ENCODE measurements at places on chromosomes 5 and 9.

- DNase-seq = no peak
These were observed 20.4 kb upstream of the IER5L start for GRCh38 chr9:129198319-129199043.

- DNase-seq = no peak
These were observed 98.2 kb downstream of the CAMSAP1 start for GRCh38 chr9:135809166-135809565.

- no peak for DNase-seq
These were observed 46.4 kb upstream of the CEP78 start for GRCh38 chr9:78189461-78189860.

GRCh38 chr5:126852091-126852571, 75.2 kb downstream of the LMNB1 start:
- DNase-seq = no peak

DNA sequence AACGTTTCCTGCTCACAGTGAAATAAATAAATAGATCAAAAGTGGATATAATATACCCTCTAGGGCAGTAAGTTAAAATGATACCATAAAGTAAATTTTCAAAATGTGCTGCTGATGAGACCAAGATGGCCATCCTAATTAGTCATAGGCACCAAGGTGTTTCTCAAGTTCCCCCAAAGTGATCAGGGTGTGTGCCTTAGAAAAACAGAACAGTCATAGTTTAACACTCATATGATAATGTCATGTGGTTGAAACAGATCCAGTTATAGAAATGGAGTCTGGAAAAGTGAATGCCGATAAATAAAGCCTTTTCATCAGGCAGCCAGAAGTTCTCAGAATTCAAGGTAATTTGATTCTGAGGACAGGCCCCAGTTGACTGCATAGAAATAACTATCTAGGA, 161.5 kb upstream of the CDKN2B start:
- DNase-seq = no peak

GRCh38 chr5:135265497-135266302, 133.3 kb downstream of the MACROH2A1 start:
- no peak for DNase-seq

DNA sequence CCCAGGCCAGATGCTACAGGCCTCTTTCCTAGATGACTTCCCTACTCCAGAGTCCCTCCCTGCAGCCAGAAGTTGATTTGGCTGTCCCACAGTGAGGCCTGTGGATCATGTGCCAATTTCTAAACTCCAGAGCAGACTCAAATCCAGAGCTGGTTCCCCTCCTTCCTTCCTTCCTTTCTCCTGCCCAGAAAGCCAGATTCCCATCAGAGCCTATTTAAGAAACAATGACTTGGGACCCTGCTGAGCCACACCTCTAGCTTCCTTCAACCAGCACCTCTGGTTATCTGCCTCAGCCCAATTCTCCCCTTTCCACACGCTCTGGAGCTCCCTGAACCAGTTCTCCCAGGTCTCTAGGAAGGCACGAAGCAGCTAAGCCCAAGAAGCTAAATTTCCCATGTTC, 7.2 kb downstream of the FAM219A start:
- DNase-seq = no peak

- no peak for DNase-seq
These were observed 263.7 kb downstream of the SEMA5A start for GRCh38 chr5:9282211-9282610.

- no peak for DNase-seq
These were observed 25.4 kb downstream of the IRF1 start for GRCh38 chr5:132465059-132465707.

GRCh38 chr5:101425339-101425859, 522.3 kb upstream of the ST8SIA4 start:
- DNase-seq = no peak

- DNase-seq = no peak
These were observed 2.7 kb downstream of the SLIT3 start for GRCh38 chr5:169298193-169298592.

DNA sequence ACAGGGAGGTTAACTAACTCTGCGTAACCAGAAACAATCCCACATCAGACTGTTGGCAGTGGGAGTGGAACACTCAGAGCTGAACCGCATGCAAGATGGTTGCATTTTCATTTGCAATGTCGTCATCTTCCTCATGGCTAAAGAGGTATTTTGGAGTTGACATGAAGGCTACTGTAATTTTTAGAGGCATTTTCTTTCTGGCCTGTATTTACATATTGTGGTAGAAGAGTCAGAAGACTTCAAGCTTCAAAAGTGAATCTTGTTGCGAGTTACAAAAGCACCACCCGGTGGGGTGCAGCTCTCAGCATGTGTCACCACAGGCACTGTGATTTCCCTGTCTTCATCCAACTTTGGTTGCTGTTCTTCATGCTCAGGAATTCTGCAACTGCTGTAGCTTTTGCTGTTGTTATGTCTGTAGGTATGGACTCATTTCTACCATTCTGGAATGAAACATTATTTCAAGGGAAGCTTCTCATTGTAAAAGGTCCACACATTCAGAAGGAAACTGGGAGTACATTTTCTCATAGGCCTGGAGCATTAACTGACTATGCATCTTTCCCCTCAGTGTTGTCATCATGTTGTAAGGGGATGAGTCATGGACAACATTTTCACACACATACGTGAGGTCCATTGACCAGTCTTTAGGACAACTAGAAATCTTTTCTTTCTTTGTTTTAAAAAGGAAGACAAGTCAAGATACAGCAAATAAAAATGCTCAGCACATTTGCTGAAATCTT, 35.4 kb upstream of the GDNF start:
- DNase-seq = no peak

GRCh38 chr5:57175551-57176309, 1.9 kb downstream of the GPBP1 start:
- no peak for DNase-seq

DNA sequence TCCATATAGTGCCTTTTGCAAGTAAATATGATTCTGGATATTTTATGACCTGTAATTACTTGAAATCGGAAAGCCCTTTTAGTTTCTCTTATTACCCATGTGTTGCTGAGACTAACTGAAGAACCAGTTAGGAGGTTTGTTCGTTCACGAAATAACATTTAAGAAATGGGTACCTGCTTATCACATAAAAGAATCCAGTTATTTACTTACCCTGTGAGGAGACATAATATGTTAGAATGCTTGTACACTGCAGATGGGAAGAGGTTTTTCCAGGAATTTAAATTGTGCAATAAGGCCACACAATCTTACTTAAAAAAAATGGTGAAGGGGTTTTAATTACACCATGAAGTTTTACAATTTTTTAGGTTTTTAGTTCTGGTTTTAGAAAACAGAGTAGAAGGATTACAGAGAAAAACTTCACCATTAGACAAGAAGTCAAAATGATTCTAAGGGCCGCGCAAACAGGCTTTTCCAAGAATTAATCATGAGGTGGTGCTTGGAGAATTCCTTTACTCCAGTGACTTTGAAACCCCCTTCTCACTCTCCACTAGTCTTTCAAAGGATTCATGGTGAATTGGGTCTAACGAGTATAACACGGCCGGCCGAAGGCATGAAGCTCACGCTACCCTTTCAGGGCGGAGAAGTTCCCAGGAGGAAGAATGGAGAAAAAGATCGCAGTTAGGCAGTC, 1.1 kb upstream of the PTGER4 start:
- DNase-seq = no peak

DNA sequence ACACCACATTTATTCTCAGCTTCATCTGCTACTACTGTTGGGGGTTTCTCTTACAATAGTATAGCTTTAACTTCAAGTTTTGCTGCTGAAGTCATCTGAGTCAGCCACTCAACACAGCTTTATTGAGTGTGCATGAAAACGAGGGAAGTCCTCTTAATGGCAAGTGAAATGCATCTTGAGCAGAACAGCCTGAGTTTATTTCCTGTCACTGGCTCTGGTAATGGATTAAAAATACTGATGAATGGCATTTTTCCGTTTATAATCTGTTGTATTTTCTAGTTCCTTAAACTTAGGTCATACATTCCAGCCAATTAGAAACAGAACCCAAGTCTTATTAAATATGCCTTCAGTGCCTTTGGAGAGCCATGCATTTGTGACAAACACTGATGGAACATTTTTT, 238.6 kb downstream of the SLF1 start:
- no peak for DNase-seq

- no peak for DNase-seq
These were observed 40.6 kb downstream of the TNFSF8 start for GRCh38 chr9:114889802-114890224.

DNA sequence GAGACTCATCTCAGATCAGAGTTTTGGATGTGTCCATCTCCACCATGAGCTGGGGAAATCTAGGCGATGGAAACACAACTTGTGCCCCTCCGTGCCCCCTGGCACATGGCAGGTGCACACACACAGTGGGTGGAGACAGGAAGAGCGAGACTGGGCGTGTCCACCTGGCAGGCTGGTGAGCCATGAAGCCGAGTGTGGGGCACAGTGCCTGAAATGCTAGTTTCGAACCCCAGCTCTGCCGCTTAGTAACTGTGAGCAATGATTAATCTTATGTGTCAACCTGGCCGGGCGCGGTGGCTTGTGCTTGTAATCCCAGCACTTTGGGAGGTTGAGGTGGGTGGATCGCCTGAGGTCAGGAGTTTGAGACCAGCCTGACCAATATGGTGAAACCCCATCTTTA, 80.8 kb upstream of the RNU6ATAC start:
- no peak for DNase-seq

DNA sequence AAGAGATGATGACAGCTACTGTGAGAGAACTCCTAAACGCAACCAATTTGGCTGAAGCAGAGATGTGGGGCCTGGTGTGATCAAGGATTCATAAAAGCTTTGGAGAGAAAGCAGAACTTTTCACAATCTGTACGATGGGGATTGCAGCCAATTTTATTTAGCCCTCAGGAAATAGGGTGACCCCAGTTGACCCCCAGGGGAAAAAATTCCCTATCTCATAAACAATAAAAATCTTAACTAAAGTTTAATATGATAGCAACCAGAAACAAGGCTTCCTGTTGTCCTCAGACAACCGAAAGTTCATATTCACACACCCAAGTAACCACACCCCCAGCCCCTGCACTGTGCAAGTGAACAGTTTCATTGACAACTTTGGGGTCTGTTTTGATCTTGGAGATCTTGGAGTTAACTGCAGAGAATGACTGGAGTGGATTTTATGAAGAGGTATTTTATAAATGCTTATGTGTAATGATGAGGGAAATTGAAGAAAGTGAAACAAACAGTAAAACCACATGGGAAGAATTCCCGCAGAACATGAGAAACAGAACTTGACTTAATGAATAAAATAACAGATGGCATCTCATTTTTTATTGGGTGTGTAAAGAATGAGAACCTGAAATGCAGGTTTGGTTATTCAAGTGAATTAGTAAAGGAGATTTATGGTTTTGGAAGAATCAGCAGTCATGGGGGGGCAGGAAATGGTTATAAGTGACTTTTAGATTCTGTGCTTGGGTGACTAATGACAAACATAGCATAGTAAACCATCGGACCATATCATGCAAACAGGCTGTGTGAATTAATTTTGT, 94.5 kb downstream of the PDE4D start:
- no peak for DNase-seq

DNA sequence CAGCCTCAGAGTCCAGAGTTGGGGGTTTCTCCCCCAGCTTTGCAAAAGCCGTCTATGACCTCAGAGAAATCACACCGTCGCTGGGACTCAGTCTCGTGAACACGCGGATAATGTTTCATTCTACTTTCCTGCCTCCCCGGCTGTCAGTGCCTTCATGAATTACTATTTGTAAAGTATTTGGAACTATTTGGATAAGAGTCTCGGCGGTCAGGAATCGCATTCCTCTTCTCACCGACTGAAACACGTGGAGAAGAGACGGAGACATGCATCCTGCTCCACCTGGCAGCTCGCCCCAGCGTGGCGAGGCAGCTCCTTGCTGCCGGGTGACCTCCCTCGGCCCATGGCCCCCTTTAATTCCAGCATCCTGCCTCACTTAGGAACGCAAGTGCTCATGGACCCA, 23.9 kb downstream of the IRX2 start:
- DNase-seq = no peak

- no peak for DNase-seq
These were observed 37.9 kb downstream of the ACO1 start for GRCh38 chr9:32422237-32422806.

DNA sequence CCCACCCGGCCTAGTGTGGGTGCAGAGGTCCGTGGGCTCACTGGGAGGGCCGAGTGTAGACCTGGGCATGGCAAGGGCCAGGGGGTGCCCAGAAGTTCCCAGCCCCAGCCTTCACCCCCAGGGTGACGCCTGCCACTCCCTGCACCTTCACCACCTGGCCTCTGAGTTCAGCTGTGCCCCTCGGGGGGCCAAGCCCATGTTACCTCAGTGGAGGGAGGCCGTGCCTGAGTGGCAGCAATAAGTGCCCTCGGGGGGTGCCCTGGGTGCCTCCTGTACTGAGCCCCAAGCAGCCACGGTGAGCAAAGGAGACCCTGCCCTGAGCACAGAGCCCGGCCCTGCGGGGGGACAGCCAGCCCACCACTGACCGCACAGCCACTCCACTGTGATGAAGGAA, 10.3 kb upstream of the FCN2 start:
- no peak for DNase-seq

DNA sequence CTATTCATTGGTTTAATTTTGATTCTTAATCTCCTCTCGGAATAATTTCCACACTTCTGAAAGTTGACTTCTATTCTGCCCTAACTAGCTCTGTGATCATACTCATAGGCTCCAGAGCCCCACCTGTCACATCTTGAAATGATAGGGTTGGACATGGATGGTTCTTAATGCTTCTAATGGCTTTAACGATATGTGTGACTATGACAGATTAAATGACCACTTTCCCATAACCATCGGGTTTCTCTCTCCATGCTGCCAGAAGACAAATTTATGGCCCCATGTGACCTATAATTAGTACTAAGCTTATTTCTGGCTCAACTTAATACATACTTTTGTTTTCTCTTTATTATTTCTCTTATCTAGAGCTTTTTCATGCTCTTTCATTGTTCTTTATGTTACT, 251.1 kb upstream of the TUT7 start:
- DNase-seq = no peak

DNA sequence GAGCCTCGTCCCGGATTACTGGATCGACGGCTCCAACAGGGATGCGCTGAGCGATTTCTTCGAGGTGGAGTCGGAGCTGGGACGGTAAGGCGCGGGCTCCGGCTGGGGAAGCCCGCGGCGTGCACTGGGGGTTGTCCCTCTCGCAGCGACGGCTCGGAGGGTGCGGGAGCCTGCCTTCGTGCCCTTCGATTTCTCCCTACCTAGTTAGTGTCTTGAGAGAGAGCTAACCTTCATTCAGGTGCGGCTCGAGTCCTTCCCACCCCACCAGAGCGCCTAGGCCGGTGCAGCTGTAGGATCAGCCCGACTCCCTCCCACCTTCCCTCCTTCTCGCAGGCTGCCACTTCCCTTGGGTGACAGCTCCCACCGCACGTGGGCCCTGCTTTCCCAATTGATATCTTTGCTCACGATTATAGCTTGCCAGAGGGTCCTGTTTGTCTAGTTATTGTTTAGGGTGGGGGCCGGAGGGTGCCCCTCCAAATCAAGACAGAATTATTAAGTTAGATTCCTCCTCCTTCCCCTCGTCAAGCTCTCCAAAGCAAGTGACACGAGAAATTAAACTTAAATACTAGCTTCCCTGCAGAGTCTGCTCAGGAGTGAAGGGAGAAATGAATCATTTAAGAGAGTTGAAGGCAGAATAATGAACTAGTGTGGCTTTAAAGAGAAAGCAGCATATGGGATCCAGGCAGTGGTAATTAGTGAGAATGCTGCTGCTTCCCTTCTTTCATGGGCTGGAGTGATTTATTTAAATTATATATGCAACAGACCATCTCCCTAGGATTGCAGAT, 569 bp downstream of the CAMK4 start:
- peak; percentile 44 for DNase-seq

GRCh38 chr9:120875195-120875565, 1.8 kb downstream of the PHF19 start:
- no peak for DNase-seq

- DNase-seq = no peak
These were observed 72.4 kb downstream of the TEK start for GRCh38 chr9:27181381-27181780.
